ENCODE measurements at places on chromosomes 11 and 22. TPM values are rescaled to one million over a fixed set of nuclear protein-coding genes. Genes with fewer than 3 reads are reported as not detected.
A peak's percentile ranks its signal among the peaks of the same experiment; 100 is the strongest.

- no peak for DNase-seq
Observed at GRCh38 chr11:18501629-18502028, 25.1 kb downstream of the TSG101 start.

GRCh38 chr11:114762408-114762807 lies 84.1 kb downstream of the NXPE2 start:
- DNase-seq = no peak

Gene KRTAP5-2
- not detected for total RNA-seq

GRCh38 chr11:92154611-92155010 lies 70.0 kb upstream of the FAT3 start:
- no peak for DNase-seq

GRCh38 chr11:57513911-57514537 lies 1.5 kb downstream of the SLC43A1 start:
- DNase-seq = no peak

- DNase-seq = no peak
Observed at GRCh38 chr11:134786636-134787035, 374.6 kb upstream of the B3GAT1 start.

- no peak for DNase-seq
Observed at GRCh38 chr11:75421902-75422247, 11.1 kb downstream of the KLHL35 start.

DNA sequence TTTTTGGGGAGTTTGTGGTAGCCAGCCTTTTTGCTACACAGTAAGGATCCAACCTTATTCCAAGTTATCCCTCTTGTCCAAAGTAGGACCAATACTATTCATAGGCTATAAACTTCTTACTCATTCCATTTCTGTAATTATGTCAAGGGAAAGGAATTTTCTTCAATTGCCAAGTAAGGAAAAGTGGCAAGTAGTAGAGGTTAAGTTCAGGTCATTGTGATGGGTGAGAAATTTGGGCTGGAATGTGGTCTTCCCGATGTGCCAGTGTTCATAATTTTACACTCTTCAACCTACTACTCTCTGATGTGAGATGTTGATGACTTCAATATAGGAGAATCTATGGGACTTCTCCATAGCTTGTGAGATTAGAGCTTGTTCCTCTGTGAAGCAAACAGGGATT lies 648.8 kb downstream of the METTL15 start:
- no peak for DNase-seq

GRCh38 chr22:17133137-17133536 lies 12.0 kb upstream of the TMEM121B start:
- no peak for DNase-seq

Gene GRAP2
- total RNA-seq = 13.2 TPM

Gene LUZP2
- not detected for total RNA-seq

Gene GSTT2B
- not detected for total RNA-seq

DNA sequence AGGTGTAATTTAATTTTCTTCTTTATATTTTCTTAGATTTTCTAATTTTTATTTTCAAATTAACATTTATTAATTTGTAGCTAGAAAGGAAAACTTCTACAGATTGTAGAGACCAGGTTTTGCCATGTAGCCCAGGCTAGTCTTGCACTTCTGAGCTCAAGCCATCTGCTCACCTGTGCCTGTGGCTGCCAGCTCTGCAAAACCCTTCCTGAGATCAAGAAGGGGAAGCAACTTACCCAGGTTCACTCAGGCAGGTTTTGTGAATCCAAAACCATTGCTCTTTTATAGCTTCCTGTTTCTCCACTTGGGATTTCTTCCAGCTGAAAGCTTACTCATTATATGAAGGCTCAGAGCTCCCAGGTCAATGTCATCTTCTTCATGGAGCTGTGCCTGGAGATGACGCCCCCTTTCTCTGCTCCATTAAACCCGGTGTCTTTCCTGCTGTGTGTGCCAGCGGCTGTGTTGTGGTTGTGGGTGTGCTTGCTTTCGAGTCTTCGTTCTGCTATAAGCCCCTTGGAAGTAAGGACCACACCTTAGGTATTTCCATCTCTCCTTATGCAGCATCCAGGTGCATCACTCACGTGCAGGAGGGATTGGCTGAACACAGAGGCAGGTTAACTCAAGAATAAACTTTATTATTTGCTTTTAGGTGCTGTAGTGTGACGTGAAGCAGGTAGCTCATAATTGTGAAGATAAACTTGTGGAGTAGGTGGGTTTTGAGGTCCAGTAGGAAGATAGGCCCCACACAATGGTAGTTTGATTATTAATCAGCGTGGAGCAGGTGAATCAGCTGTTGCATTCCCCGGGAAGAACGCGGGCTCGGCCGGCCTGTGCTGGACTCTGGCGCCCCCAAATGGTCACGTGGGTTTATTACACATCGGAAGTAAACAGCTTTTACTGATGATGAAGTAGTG lies 42.2 kb upstream of the INCENP start:
- DNase-seq = peak; percentile 87

DNA sequence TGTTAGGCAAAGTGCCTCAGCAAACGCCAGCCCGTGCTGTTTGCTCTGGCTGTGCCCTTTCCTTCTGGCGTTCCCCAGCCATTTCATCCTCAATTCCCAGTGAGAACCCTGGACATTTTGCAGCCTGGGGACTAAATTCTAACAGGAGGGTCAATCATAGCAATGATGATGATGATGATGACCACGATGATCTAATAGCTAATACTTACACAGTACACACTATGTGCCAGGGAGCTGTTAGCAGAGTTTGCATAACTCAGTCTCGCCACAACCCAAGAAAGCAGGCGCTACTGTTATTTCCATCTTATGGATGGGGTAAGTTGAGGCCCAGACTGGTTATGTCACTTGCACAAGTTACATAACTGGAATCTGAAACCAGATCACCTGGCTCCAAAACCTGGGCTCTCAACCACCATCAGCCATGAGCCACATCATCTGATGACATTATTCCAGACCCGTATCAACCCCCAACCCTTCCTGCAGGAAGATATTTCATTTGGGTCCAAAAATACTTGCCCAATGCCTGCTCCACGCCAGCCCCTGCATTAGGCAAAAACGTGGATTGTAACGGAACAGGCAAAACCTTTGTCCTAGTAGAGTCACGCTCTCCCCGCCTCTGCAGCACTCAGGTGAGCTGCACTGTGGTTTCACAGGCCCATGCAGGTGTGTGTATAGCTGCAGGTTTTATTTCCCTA lies 132.6 kb upstream of the SERPIND1 start:
- DNase-seq = no peak

Gene CHRDL2
- total RNA-seq = not detected

Gene TSSK2
- not detected for total RNA-seq

Gene INPP5J
- total RNA-seq = 0.19 TPM

DNA sequence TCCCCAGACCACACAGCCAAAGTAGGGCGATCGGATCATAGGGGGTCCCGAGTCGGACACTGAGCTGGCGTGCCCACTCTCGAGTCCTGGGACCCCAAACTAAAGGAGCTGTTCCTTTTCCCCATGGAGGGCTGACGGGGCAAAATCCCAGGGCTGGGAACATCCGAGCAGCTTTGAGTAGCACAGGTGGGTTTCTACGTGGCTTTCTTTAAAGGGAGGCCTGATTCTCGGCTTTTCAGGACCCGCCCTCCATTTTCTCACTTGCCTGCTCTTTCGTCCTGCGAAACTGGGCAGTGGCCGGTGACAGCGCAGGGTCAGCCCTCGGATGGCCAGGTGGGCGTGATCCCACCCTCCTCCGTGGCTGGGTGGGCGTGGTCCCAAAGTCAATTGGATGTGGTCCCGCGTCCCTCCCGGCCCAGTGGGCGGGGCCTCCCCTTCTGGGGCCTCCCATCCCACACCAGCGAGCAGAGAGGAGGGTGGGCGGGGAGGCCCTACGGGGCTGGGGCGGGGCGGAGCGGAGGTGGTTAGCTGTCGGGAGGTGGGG lies 17.5 kb upstream of the TXNRD2 start:
- DNase-seq = peak; percentile 44

- no peak for DNase-seq
Observed at GRCh38 chr11:86360775-86361395, 13.8 kb upstream of the CCDC81 start.

- no peak for DNase-seq
Observed at GRCh38 chr11:27972522-27973170, 135.3 kb downstream of the KIF18A start.
